ENCODE measurements at places on chromosomes 4 and X.

DNA sequence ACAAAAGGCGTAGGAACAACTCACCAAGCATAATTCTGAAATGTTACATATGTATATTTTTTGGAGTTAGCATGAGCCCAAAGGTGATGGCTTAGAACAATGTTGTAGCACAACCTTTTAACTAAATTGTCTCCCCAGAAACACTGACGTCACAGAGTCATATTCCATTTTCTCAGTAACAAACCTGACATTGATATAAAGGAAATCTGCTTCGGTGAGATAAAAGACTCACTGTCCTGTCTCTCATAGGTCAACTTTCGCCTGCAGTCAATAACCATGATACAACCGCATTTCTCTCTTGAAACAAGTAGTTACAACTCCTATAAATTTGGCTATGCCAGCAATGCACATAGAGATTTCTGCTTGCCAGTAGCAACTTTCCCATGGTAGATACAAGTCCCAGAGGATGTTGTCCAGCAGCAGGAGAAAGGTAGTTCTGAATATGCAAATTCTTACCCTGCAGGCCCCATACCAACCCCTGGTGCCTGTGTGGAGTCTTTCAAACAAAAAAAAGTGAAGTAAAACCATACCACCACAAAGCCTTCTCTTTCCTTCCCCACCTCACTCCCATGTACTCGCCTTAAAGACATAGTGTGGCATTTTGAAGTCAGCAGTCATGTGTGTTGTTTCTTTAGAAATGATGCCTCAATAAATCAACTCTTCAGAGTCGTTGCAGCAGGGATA, 47.9 kb downstream of the MTM1 start:
- no peak for DNase-seq

DNA sequence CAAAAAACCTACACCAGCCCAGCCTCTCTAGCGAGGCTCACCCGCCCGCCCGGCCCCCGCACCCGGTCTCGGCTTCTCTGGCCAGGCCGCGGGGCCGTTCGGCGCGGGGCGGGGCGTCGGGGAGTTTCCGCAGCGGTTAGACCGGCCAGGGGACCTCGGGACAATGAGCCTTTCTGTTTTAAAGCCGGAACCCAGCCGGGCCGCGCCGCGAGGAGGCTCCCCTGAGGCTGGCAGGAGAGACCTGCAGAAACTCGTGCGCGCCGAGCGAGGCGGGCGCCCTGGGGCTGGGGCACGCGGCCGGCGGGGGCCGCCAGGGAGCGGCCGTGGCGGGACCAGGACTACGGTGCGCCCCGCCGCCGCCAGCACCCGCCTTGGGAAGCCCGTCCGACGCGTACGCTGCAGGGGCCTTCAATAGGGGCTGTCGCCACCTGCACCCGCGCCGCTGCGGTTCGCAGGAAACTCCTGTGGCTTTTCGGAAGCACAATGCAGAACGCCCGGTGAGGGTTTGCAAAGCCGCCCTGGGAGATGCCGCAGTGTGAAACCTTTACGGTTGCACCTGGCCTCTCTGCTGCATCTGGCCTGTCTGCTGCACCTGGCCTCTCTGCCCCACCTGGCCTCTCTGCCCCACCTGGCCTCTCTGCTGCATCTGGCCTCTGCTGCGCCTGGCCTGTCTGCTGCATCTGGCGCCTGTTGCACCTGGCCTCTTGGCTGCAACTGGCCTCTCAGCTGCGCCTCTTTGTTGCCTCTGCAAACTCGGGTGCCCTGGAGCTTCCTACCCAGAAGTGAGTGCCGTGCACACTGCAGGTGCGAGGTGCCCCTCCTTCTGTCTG, 63.9 kb downstream of the TRAPPC11 start:
- DNase-seq: peak; percentile 6

- DNase-seq: no peak
Observed at GRCh38 chr4:171644430-171645057, 168.7 kb upstream of the GALNTL6 start.

DNA sequence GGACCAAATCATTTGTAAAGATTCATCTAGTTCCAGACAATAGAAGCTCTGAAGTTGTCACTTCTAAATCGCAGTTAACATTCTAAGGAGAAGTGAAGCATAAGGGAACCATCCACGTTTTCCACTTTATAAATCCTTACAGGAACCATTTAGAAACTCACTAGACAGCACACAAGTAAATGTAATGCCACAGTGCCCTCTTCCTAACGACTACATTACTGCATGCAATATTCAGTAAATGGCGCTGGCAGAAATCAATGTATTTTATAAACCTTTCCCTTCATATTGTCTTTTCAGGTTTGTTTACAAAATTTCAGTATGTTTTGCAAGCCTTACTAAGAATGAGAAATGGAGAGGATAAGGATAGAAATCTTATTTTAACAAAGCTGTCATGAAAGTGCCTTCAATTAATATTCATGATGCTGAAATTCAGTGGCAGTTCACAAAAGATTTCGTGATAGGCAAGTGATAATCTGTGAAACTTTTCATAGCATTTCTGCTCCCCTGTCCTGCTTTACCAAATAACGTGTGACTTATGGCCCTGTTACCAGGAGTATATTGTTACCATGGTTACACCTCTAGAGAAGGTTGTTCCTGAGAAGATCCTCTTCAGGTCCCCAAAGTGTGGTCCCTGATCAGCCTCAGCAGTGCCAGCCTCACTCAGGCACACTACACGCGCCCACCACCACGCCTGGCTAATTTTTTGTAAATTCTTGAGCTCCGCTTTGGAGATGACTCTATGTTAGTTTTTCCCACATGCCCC, 54.2 kb downstream of the TMA16 start:
- peak; percentile 48 for DNase-seq

DNA sequence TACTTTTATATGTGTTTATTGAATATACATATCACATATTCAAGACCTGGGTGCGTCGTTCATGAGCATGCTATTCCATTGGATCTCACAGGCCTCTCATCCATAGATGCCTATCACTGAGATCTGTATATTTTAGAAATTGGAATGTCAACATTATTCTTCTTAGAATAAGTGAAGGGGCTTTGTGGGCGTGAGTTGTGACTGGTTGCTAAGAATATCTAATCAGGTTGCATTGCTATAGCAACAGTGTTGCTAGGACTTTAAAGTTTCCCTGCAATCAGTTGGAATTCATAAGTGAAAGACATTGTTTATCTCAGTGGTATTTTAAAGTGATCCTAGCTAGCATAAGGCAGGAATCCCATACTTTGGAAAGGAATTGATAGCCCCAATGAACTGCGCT, 36.7 kb upstream of the ANK2 start:
- DNase-seq: peak; percentile 4

GRCh38 chr4:20062054-20062453, 189.7 kb upstream of the SLIT2 start:
- DNase-seq: no peak

DNA sequence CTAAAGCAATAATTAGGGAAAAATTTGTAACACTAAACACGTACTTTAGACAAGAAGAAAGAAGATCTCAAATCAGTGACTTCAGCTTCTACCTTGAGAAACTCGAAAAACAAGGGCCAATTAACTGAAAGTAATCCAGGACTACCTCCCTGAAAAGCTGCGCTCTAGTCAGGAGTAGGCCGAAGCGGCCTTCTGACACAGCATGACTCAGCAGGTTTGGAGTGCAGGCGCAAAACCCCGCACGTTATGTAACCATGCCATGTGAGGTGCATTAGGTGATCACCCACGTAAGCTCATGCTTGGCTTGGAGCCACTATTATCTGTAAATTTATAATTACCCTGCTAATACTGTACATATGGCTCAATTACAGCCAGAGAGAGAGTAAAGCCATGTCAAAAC, 52.8 kb upstream of the CCDC149 start:
- DNase-seq: no peak

Measured in fibroblast of gingiva (primary cell).